ENCODE measurements at places on chromosomes 1 and 21.

DNA sequence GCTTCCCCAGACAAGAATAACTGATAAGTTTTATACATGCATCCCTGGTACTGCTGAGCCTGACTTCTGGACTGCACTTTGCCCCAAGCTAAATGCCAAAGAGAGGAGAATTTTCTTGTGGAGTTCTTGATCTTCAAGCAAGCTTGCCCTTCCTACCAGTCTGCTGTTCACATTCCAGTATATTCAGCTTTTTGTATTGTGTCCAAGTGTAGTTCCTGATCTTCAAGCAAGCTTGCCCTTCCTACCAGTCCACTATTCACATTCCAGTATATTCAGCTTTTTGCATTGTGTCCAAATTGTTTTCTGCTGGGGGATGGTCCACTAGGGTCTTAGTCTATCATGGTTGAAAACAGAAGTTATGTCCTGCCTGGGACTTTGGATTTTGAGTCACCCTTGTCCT is 894 bp upstream of the TSEN15 start:
- no peak for DNase-seq

DNA sequence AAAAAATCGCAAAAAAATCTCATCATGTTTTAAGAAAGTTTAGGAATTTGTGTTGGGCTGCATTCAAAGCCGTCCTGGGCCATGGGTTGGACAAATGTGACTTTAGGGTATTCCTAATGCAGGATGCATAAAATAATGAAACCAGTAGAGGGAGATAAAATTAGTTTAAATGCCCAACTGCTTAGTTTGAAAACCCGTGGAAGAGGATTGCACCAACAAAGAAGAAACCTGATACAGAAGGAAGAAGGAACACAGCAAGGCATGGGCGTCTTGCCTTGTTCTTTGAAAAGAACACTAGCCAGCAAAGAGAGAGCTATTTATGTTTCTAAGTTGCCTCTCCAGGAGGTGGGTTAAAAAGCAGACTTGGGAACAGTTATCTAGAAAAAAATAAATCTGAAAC is 37.9 kb downstream of the WDR3 start:
- peak; percentile 19 for DNase-seq

- DNase-seq: no peak
Measured at GRCh38 chr1:44040418-44040817, 9.2 kb upstream of the SLC6A9 start.

GRCh38 chr1:115181231-115181630 is 91.9 kb upstream of the TSPAN2 start:
- DNase-seq: no peak

- peak; percentile 65 for DNase-seq
Measured at GRCh38 chr1:22031214-22031962, 21.1 kb upstream of the CDC42 start.

DNA sequence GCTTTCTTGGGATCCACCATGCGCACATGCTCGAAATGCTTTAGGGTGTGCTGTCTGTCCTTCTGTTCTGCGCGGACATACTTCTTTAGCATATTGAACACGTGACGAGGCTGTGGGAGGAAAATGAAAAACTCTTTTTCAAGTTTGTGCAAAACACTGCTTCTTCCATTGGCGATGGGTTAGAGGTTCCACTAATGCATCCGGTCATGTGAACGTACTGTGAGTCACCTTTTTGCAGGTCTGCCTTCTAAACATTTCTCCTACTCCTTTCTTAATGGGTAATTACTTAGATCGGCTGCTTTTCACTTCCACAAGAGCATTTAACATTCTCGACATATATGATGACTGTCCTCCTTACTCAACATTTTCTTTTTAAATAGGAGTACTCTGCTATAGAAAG is 214.9 kb downstream of the APP start:
- DNase-seq: no peak

- DNase-seq: no peak
Measured at GRCh38 chr1:51689643-51690042, 72.8 kb downstream of the OSBPL9 start.

- no peak for DNase-seq
Measured at GRCh38 chr1:98184856-98185255, 264.0 kb upstream of the DPYD start.

All from umbilical cord (tissue), 2 donors.